Globus pallidus (tissue), 1 donor: ENCODE measurements at places on chromosomes 13 and 19.

DNA sequence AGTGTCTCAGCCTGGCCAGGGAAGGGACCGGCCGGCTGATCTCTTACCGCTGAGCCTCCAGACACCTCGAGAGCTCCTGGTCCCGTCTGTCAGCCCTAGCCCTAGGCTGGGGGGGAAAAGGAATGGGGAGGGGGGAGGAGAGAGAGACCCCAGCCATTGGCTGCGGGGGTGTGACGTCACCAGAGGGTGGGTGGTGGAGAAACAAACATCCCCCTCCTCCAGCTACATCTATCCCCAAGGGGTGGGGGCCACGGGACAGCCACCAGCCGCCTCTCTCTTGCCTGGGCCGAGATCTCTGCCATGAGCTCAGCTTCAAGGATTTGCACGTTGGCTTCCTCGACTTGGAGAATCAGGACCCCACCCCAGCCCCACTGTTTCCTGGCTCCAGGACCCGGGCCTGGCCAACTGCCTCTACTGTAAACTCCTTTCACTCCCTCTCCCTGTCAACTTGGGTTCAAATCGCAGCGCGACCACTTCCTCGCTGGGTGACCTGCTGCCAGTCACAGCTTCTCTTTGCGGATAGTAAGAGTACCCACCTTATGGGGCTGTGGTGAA lies at the start of gene PRX:
PRX (minus strand) TSS at position 88 of the 555 bp plus-strand sequence. CDS start 5,446 bp downstream, outside the sequence.
- DNase-seq: no peak

GRCh38 chr19:40286235-40286970 lies 1.3 kb upstream of the AKT2 start:
- DNase-seq: no peak

DNA sequence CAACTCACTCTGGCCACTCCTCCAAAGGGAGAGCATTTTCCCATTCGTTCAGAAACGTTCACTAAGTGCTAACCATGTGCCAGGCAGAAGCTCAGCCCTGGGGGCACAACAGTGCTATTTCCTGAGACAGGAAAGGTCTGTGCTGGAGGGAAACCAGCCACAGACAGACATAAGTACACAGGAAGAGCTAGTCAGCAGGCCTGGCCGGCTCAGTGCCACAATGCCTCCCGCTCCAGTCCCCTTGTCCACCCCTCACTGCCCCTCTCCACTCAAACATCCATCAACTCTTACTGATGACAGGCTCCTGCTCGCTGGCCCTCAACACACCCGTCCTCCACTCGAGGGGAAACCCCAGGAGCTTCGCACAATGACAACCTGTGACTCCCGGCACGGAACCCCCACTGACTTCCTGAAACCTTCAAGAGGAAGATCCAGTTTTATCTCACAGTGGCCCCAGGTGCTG lies 11.3 kb upstream of the PLA2G4C start:
- no peak for DNase-seq

DNA sequence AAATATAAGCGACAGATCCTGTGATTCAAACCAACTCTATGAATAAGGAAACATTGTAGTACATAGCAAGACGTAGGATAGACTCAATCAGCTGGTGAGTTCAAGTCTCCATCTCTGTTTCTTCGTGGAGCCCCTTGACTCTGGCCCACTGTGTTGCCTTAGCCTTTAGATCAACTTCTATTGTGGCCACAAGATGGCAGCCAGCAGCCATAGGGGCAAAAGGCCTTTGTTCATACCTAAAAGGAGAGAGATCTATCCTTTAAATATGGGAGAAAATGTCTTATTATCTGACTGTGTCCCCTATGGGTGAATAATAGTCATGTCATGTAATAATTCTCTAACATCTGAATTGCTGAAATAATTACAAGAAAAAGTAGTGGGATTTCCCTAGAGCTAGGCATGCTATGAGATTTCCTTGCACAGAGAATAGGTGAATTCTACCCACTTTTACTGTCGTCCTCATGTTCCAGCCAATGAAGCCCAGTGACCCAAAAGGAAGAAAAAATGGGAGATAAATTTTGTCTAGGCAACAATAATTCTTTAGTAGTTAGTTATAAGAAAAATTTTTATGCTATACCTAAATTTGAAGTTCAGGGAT lies 129.4 kb downstream of the PCDH20 start:
- peak; percentile 4 for DNase-seq

DNA sequence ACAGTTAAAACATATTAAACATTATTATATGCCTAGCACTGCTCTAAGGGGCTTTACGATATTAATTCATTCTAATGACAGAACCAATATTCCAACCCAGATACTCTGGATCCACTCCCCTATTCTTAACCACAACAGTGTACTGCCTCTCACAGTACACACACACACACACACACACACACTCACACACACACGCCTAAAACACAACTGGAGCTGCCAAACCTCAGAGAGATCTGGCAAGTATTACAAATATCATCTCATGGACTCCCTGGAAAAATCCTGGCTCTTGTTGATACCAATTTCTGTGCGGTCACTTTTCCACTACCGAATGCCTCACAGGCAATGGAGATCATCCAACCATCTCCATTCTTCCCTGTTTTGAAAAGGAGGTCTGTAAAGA lies 1.3 kb downstream of the ZNF780A start:
- peak; percentile 1 for DNase-seq

GRCh38 chr19:6047741-6048251 lies 62.5 kb downstream of the RFX2 start:
- DNase-seq: no peak

GRCh38 chr13:79079351-79079839 lies 326.7 kb downstream of the RBM26 start:
- no peak for DNase-seq

GRCh38 chr19:8681345-8682029 lies 17.1 kb downstream of the ACTL9 start:
- no peak for DNase-seq

DNA sequence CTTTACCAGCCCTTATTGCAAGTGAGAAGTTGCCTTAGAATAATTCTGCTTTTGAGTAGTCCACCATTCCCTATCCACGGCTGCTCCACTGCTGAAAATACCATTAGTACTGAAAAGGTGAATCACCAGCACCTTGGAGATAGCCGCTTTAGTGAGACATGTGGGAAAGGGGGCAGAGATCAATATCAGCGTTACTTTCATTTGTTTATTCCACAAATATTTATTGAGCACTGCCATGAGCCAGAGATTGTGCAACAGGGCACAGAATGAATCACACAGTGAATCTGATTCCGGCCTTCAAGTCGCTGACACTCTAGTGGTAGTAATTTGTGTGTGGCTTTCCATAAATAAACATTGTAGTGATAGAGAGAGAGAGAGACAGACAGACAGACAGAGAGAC lies 31.5 kb upstream of the MYO16 start:
- DNase-seq: no peak

DNA sequence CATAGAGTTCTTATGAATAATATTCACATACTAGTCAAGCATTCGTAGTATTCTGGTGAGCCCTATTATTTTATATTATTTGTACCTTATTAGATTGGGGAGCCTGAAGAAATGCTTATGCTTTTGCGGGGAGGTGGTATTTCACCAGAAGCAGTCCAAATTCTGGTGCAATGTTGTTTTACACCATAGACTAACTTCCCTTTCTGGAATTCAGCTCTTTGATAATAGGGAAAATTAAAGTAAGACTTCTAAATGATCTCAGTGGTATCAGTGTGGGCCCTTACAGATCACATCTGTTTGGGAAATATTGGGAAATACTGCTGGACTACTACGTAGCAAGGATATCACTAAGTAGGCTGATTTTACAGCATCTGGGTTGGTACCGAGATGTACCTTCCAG lies 34.2 kb downstream of the KCTD12 start:
- DNase-seq: no peak

DNA sequence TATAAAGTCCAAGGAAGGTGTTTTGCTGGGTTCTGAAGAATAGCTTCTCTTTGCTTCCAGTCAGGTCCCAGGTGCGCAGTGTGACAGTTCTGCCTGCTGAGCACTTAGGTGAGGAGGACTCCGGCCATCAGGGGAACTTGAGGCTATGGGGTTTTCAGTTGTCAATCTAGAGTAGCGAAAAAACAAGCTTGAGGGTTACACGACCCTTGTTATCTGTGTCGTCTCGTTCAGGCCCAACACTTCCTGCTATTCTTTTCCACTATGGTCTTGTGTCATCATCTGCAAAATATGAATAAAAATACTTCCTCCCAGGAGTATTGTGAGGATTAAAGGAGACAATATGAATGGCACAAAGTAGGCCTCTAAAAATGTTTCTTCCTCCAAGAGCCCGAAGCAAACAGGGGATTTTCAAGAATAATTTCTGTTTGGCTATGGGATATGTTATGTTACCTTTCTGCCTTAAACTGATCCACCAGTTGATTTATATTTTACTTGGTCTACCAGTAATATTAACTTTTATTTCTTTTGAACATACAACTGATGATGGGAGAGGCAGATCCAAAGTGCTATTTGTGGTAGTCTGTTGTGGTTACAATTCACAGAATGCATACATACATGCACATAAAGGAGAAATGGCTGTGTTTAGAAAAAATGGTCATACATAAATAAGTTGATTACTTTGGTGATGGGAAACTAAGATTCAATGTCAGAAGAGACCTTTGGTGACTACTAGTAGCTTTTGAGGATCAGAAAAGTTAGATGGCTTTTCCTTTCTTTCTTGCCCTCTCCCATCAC lies 40.5 kb upstream of the RCBTB2 start:
- no peak for DNase-seq

DNA sequence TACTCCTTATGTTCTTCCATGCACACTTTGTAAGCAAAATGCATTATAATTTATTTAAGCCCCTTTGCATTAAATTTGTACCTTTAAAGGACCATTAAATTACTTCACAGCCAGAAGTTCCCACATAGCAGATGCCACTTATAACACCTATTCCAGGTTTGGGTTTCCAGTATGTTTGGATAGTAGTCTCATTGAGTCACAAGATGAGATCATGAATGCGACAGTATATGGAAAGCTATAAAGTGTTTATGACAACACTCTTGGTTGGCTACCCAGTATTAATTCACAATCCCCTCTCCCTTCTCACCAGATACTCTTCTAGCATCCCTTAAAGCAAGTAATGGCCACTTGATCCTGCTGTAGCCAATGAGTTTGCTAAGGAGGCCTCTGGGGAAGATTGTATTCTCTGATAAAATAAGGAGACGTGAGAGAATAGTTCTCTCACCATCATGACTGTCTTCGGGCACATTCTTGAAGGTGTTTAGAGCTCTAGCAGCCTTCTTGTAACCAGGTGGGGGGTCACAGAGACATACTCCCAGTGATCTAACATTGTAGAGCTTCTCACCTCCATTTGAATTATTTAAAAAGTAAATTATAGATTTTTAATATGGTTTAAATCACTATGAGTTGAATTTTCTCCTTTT lies 2.8 kb upstream of the LHFPL6 start:
- no peak for DNase-seq

DNA sequence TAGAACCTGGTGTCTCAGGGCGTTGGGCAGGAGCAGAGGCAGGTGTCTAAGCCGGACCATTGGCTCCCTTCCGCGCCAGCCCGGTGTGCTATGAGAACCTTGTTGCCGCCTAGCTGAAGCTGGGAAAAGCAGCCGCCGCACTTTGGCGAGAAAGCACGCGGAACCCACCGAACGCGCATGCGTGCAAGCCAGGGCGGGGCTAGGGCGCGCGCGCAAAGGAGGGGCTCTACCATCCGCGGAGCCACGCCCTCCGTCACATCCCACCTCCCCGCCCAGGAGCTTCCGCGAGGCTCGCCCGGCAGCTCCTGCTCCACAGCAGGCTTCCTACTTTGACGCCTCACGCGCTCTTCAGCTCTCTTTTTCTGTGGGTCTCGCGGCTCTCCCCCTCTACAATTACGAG lies 51.3 kb downstream of the WDR87 start:
- peak; percentile 14 for DNase-seq

DNA sequence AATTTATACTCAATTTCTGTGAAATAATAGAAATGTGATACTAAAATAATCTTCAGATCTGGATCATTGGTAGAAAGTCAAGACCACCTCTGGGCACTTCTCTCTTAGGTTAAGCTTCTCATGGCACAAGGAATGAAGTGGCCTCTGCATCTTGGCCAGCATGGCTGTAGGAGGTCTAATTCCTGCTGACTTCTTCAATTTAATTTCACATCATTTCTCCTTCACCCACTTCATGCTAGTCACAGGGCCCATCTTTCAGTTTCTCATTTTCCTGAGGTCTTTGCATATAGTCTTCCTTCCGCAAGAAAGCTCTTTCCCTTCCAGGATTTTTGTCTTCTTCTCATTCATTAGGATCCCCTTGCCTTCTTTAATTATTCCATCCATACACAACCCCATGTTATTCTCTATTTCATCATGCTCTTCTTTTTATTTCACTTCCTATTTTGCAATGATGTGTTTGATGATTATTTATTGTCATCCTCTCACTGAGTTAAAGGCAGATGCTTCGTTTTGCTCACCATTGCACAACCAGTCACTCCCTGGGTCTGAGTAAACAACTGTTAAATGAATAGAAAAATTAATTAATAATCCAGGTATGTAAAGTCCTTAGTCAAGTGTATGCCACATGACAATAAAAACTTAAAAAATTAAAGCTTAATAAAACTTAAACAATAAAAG lies 397.4 kb downstream of the SPRY2 start:
- DNase-seq: no peak

DNA sequence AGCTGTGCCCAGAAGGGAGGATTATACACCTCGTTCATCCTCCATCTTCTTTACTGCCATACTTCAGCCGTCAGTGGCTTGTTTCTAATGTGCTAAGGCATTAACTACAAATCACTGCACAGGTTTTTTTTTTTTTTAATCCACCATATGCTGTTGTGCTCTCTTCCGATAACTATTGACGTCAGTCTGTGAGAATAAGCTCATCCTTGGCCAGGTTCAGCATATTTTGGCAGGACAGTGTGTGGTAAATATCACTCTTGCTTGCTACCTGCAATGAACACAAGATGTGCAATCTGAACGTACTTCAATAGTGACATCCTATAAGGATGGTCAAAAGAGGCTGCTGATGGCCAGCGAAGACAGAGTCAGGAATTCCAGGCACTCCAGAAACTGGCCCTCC lies 2030.7 kb upstream of the PCDH20 start:
- DNase-seq: no peak

DNA sequence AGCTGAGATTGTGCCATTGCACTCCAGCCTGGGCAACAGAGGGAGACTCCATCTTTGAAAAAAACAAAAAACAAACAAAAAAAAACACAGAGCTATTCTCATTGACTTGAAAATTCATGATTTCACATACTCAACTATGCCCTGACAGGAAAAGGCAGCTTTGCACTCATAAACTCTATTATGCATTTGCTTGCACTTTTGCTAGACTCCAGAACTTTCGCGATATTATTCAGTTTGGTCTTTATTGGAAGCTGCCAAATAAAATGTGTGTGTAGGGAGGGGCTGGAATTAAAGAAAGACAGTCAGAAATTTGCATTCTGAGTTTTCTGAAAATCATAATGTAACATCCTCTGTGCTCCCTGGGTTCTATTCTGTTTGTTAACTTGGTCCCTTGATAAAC lies 635.1 kb upstream of the KLF12 start:
- no peak for DNase-seq

- no peak for DNase-seq
Observed at GRCh38 chr13:23705583-23705982, 135.4 kb downstream of the TNFRSF19 start.
